ENCODE measurements at places on chromosomes 2 and 18.

GRCh38 chr2:25491966-25492532 is 150.3 kb upstream of the DNMT3A start:
- DNase-seq = no peak

GRCh38 chr2:164840930-164841718 is 499 bp downstream of the COBLL1 start:
- DNase-seq = peak; percentile 76

- DNase-seq = no peak
These were observed 81.9 kb upstream of the CHRNA1 start for GRCh38 chr2:174846218-174846617.

DNA sequence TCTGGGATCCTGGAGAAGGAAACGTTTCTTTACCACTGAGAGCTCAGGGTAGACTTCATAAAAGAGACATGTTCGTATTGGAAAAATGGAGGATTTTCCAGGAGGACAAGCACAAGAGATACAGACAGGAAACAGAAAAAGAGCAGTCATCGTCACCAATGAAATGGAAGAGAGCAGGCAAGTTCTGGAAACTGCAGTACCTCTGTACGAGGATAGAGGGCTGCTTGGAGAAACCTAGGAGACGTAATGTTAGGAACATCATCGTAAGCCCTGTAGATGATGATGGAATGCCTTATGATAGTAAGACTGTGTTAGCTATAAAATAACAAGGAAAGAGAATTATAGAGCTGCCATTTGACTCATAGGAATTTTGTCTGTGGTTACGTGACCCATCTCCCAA is 121.1 kb upstream of the KLHL14 start:
- no peak for DNase-seq

DNA sequence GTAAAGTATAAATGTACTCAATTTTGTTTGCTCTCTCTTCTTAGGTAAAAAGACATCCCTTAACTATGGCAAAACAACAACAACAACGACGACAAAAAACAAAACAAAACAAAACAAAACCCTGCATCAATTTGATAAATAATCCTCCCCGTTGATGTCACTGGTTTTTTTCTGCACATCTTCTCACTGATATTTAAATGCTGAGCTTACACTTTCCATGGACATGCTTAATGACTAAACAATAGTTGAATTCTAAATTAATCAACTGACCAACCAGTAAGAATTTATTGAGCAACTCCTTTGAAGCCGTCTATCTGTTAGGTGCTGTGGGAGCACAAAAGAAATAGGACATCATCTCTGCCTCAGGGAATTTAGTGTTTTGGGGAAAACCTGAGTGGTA is 20.2 kb upstream of the POLE4 start:
- no peak for DNase-seq

DNA sequence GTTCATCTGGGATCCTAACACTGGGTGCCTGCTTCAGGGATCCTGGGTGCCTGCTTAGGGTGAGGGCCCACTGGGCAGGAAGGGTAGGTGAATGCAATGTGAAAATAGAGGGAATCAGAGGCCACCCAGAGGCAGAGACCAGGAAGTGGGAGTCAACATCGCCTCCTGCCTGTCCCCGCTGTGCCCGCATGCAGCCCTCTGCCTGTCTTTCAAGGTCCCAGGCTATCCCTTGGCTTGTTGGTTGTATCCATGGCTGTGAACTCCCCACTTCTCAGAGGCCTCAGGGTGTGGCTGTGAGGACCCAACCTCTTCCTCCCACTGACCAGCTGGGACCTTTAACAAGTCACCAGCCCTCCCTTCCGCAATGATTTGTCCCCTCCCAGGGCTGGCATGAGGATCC is 26.5 kb downstream of the PSD4 start:
- DNase-seq = no peak

GRCh38 chr2:85601771-85602475 is 575 bp downstream of the TMEM150A start:
- DNase-seq = no peak

GRCh38 chr2:100412881-100413321 is 4.6 kb downstream of the CHST10 start:
- DNase-seq = no peak

- DNase-seq = no peak
These were observed 50.7 kb downstream of the FMNL2 start for GRCh38 chr2:152385650-152386049.

DNA sequence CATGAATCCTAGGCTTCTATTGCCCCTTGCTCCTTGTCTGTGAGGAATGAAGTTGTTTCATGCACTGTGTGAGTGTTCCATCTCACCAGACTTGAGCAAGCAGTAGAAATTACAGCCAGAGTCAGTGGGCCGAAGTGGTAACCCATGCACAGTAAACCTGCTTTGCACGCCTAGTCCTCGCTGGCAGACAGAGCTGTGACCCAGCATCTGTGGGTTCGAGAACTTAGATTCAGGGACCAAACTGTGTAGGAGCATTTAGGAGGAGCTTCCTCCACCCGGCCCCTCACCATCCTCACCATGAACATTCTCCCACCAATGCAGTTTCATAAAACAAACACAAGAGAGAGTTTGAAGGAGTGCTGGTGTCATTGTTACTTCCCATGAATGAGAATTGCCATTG is 21.6 kb upstream of the TEX51 start:
- no peak for DNase-seq

DNA sequence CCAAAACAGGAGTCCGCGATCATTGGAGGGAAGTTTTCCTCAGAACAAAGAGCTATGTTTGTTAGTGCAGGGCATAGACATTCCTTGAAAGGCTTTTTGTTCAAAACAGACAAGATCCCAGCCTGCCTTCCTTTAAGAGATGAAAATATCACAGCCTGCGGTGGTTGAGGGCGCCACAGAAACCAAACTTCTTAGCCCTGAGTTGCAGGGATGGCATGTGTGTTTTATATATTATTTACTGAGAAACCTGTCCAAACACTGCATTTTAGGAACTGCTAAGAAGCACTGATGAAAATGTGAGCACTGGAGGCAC is 57.5 kb upstream of the TMEM178A start:
- DNase-seq = no peak

- no peak for DNase-seq
These were observed 34.2 kb downstream of the RAB10 start for GRCh38 chr2:26067980-26068507.

- no peak for DNase-seq
These were observed 204.8 kb downstream of the TSN start for GRCh38 chr2:121960251-121960650.

- no peak for DNase-seq
These were observed 149.1 kb downstream of the GREB1L start for GRCh38 chr18:21391074-21391673.

DNA sequence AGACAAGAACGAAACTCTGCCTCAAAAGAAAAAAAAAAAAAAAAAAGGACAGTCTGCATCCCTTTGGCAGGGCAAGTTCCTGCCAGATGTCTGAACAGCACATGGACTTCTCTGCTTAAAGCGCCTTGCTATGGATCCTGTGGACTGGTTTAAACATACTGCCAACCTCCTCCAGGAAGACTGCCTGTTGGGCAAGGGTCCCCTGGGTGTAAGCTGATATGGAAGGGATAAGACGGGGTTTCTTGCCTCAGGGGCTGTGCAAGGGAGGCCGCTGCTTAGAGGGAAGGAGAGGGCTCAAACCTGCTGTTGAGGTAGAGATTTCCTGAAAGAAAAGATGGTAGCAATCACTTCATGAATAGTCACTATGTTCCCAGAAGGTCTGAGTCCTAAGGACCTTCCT is 22.2 kb downstream of the SKA1 start:
- no peak for DNase-seq

- no peak for DNase-seq
These were observed 93.7 kb downstream of the MAIP1 start for GRCh38 chr2:200049086-200049485.

DNA sequence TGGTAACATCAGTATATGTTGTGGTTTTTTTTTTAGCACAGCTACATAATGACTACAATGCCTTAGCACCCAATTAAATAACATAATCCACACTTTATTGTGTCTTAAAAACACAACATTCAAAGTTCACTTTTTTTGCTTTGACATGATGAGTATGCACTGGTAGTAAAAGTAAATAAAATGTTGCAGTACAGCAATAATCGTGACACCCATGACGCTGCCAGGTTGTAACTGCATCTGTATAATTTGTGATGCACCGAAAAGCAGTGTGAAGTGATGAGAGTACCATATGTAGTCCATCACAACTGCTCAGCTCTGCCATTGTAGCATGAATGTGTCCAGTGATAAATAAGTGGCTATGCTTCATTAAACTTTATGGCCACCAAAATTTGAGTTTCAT is 15.7 kb downstream of the PPP1CB start:
- DNase-seq = no peak

- DNase-seq = no peak
These were observed 56.9 kb upstream of the TMEM178A start for GRCh38 chr2:39608686-39609441.

DNA sequence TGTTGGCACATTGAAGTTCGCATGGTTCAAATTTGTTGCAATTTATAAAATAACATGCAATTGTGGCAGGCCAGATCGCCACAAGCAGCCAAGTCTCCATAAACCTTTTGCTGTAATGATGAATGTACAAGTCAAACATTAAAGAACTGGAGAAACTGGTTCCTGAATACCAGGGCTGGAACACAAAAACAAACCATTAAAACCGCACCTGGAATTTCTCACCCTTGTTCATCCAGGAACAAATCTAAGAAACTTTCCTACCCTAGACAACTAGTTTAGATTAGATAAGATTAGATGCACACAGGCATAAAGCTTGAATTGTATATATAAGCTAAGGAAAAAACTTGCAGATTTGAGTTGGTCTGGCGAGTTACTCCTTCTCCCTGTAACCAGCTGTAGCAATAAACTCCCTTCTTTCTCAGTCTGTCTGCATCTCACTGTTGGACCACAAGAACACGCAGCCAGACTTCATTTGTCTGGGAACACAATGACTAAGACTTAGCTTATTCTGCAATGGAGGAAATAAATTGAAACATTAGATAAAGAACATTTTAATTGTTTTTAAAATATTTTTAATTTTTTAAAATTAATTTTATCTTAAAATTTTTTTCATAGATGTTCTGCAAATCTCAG is 1835.5 kb upstream of the LRRTM1 start:
- DNase-seq = no peak

- DNase-seq = no peak
These were observed 116.7 kb upstream of the COPS8 start for GRCh38 chr2:236968880-236969534.

- no peak for DNase-seq
These were observed 24.9 kb downstream of the HADHB start for GRCh38 chr2:26269571-26270158.

GRCh38 chr2:29074411-29074810 is at the start of gene PCARE:
Gene PCARE, minus strand, starts transcription at chr2:29074523. Its CDS starts 262 bp downstream, at chr2:29074261.
- no peak for DNase-seq

- no peak for DNase-seq
These were observed 122.5 kb upstream of the SPHKAP start for GRCh38 chr2:228303960-228304359.

- DNase-seq = no peak
These were observed 17.4 kb upstream of the SAG start for GRCh38 chr2:233290051-233290845.

DNA sequence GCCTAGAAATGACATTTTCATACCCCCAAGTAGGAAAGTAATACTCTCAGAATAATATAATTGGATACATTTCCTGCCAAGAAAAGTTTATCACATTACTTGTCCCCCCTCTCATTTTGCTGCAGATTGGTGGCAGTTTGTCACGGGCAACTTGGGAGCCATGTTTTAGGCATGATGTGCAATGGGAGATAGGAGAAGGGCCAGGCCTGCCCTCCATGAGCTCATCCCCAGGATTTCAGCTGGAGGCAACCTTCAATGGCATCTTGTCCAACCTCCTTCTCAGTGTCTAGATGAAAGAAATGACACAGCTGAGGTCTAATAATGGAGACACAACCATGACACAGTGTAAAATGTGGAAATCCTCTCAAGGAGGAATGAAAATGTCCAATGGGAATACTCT is 11.4 kb upstream of the RAB31 start:
- no peak for DNase-seq

DNA sequence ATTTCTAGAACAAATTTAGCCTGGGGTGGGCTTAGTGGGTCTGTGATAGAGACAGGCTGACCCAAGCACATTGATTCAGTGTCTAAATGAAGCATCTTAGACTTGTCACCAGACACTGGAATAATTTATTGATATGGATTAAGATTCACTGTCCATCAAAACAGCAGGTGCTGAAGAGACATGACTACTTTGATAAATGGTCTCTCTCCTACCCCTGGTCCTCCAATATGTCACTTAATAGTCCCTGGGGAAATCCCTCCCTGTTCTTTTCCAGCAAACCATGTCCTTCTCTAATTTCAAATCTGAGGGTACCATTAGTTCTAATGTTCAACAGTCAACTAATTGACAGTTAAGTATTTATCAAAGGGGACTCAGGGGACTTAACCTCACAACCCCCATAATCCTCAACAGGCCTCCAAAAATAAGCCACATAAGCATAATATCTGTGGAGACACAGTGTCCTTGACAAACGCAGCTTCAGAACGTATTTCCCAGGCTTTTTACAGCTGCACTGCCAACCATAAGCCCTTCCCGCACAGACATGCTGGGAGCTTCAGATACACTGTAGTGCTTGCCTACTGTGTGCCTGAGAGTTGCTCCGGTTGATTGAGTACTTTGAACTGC is 391.0 kb downstream of the THSD7B start:
- DNase-seq = no peak

- peak; percentile 68 for DNase-seq
These were observed 40.2 kb upstream of the ITM2C start for GRCh38 chr2:230824406-230824978.

Data from endothelial cell (in vitro differentiated cells).